ENCODE measurements at places on chromosomes 2 and 18.

DNA sequence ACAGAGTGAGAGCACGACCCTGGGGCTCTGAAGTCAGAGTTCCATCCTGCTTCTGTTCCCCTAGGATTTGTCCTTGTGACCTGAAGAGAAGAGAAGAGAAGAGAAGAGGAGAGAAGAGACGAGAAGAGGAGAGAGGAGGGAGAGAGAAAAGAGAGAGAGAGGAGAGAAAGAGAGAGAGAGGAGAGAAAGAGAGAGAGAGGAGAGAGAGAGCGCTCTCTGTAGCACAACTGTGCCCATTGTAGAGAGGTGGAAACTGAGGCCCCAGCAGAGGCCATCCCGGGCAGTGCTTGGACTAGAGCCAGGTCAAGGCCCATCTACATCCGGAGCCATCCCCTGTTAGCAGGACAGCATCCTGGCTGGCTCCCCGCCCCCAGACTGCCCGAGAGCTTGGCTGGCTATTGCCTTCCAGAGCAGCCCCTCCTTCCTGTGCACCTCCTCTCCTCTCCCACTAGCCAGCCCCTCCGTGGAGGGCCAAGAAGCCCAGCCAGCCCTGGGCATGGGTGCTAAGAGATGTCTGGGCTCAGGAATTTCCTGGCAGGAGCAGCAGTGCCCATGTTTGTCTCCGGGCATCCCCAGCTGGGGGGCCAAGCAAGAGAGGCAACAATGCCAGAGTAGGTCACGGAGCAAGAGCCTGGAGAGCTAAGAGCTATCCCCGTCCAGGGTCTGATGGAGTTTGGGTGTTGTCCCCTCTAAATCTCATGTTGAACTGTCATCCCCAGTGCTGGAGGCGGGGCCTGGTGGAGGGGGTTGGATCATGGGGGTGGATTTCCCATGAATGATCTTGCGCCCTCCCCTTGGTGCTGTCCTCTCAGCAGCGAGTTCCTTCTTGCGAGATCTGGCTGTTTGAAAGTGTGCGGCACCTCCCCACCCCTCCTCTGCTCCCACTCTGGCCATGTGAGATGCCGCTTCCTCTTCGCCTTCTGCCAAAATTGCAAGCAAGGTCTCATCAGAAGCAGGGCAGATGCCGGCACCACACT, 18.2 kb upstream of the GPR55 start:
- DNase-seq = no peak

- DNase-seq = no peak
These were observed 144.7 kb upstream of the COPS8 start for GRCh38 chr2:236940916-236941520.

DNA sequence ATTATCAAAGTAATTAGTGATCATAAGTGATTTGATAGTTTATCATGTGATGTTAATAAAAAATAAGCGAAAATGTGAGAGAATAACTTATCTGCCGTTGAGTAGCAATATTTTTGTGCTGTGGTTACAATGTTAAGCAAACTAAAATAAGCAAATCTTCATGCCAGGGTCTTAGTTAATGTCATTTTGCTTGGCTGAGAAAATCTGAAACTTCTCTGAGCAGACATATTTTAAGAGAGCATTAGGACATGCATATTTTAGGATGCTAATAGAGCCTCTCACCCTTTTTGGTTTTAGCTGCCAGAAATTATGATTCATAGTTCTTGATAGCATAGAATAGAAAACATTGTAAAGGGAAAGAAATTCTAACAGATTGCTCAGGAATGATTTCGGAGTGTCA, 233.5 kb upstream of the ZEB2 start:
- no peak for DNase-seq

GRCh38 chr18:23761941-23762340, 72.7 kb downstream of the LAMA3 start:
- DNase-seq = no peak

GRCh38 chr2:26729311-26729710, 34.8 kb upstream of the SLC35F6 start:
- no peak for DNase-seq

GRCh38 chr18:31565782-31566512, 25.7 kb upstream of the TTR start:
- no peak for DNase-seq

DNA sequence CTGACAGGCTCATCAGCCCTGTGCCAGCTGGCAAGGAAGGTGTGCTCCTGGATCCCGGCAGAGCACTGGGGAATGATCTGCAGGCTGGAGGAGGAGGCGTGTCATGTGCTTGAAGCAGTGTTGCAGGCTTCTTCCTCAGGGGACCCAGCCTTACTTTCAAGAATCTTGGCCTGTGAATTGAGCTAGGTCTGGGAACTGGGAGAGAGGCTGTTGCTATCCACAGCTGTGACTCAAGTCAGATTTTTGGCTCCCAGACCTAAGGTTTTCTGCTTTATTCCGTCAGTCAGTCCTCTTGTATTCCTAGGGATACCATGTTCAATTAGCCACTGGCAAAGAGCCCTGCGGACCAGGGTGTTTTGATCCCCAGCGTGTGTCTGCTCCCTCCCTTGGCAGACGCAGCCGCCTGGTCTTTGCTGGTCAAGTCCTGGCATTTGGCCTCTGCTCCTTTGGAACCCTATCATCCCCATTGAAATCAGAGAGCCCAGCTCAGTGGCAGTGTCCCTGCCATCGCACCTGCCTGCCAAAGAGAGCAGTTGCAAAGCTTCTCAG, 32.4 kb downstream of the ASB1 start:
- no peak for DNase-seq

DNA sequence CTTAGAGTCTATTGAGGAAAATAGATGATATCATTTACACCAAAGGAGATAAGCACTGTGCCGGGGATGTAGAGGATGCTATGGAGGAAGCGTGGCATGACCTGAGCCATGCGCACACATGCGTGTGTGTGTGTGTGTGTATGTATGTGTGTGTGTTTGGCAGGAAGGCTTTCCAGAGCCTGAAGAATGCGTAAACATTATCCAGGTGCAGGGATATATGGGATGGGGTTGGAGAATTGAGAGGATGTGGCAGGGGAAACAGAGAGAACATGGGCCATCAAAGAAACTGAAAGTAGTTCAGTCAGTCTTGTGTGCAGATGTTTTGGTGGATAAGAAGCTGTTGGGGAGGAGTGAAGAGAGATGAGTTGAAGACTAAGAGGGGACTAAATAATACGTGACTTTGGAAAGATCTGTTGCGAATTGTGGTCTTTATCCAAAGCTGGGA, 9.3 kb upstream of the STAT1 start:
- no peak for DNase-seq

- DNase-seq = no peak
These were observed 72.2 kb upstream of the CHRNA1 start for GRCh38 chr2:174836377-174836994.

All from NCI-H748 treated with DMSO at 0.1 percent for 48 hours (cell line).